Cardiac fibroblast (primary cell): ENCODE measurements at places on chromosomes 4 and X.
A peak's percentile ranks its signal among the peaks of the same experiment; 100 is the strongest.

DNA sequence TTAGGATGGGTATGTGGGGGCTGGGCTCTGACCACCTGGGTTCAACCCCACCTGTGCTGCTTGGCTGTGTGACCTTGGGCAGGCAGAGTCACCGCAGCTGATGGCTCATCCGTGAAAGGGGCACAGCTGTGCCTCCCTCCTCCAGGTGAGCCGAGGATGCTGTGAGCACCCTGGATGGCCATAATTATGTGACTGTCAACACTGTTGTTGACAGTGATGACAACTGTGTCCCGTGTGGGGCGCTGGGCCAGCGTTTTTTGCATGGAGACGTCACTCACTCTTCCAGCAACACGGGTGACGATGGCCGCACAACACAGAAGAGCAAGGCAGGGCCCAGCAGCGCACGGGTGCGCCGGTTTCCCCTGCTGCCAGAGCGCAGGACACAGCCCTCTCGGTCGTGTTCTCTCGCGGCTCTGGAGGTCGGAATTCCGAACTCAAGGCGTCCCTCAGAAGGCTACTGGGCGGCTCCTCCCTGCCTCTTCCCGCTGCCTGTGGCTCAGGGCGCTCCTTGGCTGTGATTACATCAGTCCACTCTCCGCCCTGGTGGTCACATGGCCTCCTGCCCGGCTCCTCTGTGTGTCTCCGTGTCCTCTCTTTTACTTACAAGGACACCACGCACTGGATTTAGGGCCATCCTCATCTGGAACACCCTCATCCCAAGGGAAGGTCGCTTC, 1.3 kb downstream of the SH3TC1 start:
- peak; percentile 62 for DNase-seq

DNA sequence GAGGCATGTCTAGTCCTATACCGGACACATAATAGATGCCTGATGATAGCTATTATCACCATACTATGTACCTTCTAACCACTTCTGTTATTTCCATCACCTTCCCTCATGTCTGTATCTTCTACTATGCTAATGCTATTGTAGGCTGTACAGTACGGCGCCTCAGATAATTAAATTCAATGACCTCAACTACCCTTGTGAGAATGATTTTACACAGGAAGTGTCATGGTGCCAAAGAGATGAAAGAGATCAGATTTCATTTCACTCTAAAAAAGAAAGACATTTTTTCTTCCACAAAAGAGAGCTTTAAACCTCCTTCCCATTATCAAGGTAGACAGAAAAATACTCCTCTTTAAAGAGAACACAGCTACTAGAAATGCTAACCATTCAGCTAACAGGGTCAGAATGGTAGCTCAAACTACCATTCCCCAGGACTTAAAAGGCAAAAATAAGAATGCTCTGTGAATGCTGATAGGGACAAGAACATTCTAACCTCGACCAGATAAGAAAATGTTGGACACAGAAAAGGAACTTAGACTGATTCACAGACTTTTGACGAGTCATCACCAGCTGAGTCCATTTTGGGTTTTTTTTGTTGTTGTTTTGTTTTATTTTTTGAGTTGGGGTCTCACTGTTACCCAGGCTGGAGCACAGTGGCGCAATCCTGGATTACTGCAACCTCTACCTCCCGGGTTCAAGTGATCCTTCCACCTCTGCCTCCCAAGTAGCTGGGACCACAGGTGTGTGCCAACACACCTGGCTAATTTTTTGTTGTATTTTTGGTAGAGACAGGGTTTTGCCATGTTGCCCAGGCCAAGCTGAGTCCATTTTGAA, 99.2 kb upstream of the RAPGEF2 start:
- peak; percentile 20 for DNase-seq

GRCh38 chrX:134435894-134436293, 24.1 kb upstream of the HPRT1 start:
- DNase-seq = no peak

DNA sequence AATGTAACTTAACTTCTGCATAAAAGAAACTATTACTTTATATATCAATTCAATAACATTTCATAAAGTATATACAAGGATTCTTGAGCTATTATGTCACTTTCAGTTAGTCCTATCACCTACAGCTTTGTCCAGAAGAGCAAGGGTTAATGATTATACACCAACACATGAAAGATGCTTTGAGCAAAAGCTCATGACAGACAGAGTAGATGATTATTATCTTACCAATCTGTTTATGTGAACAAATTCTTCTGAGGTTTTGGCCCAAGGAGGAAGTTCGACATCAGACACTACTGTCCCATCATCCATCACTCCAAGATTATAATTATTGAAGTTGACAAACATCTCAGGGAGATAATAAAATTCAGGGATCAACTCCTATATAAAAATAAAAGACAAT, 166.7 kb upstream of the MAB21L2 start:
- no peak for DNase-seq

GRCh38 chrX:28693101-28693500, 105.9 kb downstream of the IL1RAPL1 start:
- no peak for DNase-seq

- peak; percentile 5 for DNase-seq
Observed at GRCh38 chr4:71074452-71075299, 81.2 kb downstream of the DCK start.

GRCh38 chr4:139783741-139784484, 118.3 kb downstream of the MGST2 start:
- no peak for DNase-seq

DNA sequence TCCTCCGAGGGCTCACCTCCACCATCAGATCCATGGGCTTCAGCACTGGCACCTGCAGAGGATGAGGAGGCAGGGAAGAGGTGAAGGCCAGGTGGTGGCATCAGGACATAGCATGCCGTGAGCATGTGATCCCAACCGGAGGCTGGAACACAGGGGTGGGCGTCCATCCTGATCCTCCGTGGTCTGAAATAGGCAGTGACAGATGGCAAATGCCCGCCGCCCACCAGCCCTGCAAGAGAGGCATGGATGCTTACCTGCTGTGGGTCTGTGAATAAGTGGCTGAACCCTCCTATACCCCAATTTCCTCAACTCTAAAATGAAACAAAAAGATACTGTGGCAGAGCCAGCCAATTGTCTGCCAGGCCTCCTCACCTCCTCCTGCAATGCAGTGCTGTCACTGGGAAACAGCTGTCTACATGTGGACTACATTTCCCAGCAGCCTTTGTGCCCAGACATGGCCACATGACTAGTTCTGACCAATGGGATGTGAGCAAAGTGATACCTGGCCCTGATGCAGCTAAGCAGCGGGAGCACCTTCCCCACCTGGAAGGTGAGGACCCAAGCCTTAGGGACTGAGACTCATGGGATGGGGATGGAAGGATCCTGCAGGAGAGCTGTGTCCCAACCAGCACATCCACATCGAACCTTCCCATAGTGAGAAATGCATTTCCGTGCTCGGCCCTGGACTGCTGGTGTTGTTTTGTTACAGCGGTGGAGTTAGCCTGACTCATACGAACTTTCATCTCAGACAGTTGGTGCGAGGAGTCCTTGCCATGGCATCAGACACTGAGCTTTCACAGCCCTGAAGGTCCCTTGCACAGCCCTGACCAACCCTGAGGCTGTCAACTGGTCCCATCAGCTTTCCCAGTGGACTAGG, 99.5 kb downstream of the PPP2R2C start:
- DNase-seq = peak; percentile 44

DNA sequence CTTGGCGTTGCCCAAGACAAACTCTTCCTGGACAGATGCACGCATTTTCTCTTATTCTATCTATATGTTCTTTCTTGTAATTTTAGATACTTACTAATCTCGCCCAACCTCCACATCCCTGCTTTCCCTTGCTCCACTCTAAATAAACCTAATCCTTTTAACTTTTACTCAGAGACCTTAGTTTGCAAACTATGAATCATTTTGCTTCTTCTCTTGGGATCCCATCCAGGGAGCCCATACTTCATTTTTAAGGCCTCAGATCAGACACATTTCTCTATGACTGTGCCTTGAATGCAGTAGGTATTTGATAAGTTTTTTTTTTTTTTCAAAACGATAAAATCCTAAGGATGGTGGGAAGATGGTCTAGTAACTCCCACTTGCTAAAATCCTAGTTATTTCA, 353.8 kb upstream of the HAND2 start:
- DNase-seq = peak; percentile 1

GRCh38 chr4:167383291-167383690, 149.0 kb upstream of the SPOCK3 start:
- no peak for DNase-seq

DNA sequence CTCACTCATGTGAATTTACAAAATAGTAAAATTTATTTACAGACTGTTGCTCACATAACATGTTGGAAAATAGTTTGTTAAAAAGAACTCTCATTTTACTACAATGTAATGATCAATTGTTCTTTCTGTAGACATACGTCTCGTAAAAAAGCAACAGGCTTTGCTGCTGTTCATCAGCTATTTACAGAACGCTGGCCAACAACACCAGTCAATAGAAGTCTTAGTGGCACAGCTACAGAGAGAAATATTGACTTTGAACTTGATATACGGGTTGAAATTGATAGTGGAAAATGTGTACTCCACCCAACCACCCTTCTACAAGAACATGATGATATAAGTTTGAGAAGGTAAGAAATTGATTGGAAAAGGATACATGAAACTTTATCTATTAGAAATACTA, 47.6 kb upstream of the ADAD1 start:
- DNase-seq = no peak
